ENCODE measurements at places on chromosomes 4 and X.
A peak's percentile ranks its signal among the peaks of the same experiment; 100 is the strongest.

DNA sequence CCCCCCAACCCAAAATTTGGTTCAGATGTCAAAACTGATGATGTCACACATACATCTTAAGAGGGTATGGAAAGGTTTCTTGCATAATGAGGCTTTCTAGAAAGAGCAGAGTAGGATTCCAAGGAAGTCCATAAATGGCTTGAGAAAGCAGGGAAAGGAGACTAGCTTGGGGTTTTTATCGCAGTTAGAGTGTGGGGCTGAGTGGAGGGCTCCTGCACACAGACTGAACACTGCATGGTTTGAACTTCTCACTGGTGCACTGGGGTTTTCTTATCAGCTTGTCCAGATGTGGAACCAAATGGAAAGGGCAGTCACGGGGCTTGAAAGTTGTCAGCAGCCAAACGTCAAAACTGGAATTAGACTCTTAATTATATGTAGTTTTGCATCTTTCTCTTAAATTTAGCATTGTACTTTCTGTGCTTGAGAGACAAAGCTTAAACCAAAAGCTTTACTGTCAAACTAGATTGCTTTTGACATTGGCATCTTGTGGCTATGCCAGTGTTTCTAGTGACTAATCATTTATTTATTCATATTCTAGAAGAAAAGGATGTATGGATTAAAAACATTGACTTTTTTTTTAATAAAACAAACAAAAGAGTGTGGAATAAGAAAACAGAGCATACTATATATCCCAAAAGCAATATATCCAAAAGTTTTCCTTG is 78.3 kb upstream of the STIM2 start:
- peak; percentile 37 for DNase-seq

DNA sequence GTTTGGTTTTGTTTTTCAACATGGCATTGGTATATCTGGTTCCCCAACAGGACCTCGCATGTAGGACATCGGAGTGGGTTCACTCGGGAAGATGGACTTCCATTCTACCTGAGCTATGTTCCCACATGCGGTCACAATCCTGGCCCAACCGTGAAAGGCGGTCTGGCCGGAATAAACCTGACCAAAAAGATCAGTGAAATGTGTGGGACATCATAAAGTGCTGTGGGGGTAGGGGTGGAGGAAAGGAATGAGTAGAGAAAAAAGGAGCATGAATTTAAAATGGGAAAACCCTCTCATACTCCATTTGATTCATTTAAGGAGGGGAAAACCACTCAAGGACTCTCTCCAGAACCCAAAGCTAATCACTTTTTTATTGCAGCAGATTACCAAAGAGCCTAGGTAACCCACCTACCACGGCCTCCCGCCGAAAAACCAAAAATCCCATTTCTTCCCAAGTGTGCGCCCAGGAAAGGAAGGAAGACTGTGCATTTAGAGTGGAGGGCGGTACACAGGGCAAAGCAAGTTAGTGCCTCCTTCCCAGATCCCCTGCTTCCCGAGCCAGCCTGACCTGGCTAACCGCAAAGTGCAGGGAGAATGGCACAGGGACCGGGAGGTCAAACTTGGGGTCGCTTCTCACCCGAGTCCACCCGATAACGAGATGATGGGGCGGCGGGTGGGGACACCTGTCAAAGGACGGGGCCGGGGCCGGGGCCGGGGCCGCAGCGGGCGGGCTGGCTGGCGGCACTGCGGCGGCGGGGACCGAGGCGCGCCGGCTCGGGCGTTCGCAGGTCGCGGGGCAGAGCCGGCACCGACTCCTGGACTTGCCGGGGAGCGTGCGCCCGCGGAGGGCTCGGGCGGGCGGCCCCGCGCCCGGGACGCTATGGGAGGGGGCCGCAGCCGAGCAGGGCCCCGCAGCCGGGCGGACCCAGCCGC is 669 bp downstream of the TMEM150C start:
- no peak for DNase-seq

- DNase-seq, result peak; percentile 65
Measured at GRCh38 chr4:40576651-40577480, 52.8 kb downstream of the RBM47 start.

DNA sequence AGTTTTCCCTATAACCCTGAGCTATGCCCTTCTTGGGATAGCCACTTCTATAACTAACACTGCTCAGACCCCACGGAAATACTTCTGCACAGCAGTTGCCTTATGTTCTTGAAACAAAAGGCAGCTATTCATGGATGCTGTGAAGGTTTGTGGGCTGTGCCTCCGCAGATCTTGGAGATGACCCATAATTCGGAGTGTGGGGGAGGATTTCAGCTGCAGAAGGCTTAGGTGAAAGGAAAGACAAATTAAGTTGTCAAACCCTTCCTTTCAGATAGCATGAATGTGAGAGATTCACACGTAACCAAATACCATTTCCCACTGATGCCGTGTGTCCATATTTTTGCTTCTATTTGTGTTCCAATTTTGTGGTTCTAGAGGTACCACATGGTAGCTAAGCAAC is 38.1 kb upstream of the NYX start:
- no peak for DNase-seq

DNA sequence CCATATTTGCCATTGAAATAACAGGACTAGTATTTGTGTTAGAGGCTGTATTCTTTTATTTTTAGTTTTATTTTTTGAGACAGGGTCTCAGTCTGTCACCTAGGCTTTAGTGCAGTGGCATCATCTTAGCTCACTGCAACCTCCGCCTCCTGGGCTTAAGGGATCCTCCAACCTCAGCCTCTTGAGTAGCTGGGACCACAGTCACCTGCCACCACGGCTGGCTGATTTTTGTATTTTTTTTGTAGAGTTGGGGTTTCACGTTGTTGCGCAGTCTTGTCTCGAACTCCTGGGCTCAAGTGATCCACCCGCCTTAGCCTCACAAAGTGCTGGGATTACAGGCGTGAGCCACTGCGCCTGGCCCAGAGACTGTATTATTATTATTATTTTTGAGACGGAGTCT is 15.3 kb downstream of the TMEM131L start:
- no peak for DNase-seq

DNA sequence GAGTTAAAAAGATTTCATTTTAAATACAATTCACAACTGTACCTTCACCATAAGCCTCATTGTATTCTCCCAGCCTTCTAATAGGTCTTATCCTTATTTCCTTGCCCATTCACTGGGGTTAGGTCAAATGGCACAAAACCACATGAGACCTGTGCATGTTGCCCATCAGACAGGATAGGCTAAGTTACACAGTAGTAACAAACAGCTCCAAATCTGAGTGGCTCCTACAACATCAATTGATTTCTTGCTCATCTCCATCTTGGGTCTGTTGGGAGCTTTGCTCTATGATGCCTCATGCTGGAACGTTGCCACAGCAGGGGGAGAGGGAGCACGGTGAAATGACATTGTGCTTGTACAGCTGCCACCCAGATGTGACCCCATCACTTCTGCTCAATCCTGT is 70.6 kb downstream of the DHX15 start:
- DNase-seq, result no peak

- no peak for DNase-seq
Measured at GRCh38 chrX:32525234-32525633, 686.1 kb downstream of the DMD start.

GRCh38 chr4:119861731-119862130 is 204.9 kb downstream of the MAD2L1 start:
- no peak for DNase-seq

- no peak for DNase-seq
Measured at GRCh38 chr4:128168701-128169100, 107.6 kb downstream of the LARP1B start.

DNA sequence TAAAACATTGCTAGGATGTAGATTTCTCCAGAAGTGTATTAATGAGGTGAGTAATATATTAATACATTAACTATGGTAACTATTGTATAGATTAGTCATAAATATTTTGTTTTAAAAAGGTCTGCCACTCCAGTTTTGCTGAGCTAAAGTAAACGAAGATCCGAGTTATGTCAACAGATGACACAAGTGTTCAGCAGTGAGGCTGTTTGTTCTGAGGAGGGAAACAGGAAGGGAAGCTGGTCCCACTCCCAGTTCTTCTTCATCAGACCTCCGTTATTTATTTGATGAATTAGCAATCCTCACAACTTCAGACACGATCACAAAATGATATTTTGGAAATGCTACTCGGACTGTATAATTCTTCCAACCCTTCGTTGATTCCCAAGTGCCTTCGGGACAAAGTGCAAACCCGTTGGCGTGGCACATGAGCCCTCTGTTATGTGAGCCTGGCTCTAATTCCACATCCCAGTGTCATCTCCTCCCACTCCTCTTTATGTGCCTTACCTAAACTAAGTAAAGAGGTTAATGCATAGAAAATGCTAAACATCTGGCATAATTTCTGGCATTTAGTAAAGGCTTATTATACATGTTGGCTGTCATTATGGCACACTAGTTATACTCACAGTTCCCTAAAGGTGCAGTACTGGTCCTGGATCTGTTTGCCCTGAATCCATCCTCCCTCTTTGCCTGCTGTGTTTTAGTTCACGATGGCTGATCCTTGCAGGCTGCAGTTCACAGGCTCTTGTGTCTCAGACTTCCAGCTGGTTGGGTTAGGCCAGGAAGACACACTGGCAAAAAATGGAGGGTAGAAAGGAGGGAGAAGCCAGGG is 190.6 kb upstream of the LNX1 start:
- DNase-seq, result no peak
